Activated T-cell treated with anti-CD3 and anti-CD28 coated beads for 1 hour (primary cell): ENCODE measurements at places on chromosomes 1 and 21.

- no peak for DNase-seq
These were observed at the start of gene LORICRIN for GRCh38 chr1:153259387-153259786. Gene LORICRIN, plus strand, starts transcription at chr1:153259687. Its CDS starts 1,263 bp downstream, at chr1:153260950.

DNA sequence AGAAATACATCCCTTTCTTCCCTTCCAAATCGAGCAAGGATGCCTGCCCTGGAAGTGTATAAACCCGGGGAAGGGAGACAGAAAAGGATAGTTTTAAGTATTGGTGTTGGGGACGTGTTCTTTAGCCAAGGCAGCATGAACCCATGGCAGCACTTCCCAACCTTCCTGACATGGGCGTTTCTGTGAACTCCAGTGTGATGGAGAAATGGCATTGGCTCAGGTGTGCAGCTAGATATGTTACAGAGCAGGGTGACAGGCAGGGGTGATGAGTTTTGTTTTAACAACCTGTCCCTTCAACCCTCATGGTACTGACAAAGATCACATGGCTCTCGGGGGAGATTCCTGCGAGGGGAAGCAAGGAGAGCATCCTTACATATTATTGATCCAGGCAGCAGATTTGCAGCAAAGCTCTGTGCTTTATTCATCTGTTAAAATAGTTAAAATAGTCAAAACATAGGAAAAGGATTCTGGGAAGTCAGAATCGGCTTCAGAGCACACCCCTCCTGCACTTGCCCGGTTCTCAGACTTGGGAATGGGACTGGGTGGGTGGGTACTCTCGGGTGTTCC is 4.0 kb downstream of the MX1 start:
- DNase-seq = no peak

DNA sequence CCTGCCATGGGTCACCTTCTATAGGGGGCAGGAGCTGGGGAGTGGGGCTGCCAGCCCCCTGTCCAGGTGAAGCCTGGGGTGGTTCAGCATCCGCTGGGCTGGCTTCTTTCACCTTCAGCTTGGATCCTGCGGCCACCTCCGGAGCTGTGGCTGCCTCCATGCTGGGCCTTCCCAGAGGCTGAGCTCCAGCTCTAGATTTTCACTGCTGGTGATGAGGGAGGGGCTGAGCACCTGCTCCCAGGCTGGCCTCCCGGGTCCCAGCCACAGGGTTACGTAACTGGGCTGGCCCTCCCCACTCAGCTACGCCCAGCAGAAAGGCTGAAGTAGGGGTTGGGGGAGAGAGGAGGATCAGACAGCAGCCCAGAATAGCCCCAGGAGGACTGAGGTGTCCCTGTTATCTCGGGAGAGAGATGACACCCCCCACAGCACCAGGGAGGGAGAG is at the start of gene MYBPHL:
TSS of gene MYBPHL (minus strand) at position 180 of the 442 bp plus-strand sequence. CDS start at position 160, 20 bp downstream.
- DNase-seq = no peak

DNA sequence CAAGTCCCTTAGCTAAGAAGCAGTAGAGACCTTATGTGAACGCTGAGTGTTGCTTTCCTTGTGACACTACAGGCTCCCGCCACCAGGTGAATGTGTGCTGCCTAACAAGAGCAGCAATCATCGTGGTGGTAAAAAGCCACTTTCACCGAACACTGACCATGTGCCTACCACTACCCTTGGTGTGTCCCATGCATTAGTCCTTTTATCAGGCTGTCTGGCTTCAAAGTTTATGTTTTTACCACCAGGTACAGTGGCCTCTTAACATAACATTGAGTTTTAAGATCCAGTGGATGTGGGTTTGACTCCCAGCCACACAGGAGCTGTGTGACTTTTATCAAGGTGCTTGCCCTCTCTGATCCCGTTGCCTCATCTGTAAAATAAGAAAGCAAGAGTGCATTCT is 1.7 kb downstream of the C1QB start:
- no peak for DNase-seq

- no peak for DNase-seq
These were observed 94.4 kb downstream of the SLC35F3 start for GRCh38 chr1:233998891-233999290.

DNA sequence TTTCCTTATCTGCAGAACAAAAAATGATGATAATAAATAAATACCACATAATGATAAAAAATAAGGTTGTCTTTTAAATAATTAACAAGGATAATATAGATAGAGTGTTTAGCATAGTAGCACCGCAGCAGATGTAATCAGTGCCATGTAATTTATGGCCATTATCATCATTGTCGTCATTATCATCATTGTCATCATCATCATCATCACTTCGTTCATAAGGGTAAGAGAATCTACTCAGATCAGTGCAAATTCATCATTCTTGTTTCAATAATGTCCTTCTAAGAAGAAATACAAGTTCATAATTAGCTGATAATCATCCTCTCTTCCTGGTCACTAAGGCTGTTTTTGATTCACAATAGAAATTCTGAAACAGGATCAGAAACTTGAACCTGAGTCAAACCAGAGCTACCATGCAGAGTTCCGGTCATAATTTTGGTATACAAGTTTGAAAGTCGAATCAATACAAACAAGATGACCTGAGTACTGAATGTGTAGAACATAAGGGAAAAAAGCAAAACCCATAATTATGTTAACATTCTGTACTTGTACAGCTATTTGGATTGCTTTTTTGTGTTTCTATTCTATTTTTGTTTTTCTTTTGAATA is 172.0 kb downstream of the LRRC40 start:
- DNase-seq = no peak

DNA sequence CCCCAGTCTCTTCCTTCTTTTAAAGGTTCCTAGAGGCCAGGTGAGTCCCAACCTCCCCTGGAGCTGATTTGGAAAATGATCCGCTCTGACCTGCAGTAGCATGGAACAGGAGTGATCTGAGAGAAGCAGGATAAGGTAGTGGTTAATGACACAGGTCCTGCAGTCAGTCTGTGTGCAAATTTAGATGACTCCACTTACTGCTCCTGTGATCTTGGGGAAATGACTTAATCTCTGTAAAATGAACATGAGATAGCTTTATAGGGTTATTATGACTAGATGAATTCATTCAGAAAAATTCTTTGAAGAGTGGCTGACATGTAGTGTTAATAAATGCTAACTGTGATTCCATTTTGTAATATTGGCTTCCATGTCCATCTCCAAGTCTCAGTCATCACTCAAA is 374.9 kb upstream of the CAMK1G start:
- DNase-seq = no peak

DNA sequence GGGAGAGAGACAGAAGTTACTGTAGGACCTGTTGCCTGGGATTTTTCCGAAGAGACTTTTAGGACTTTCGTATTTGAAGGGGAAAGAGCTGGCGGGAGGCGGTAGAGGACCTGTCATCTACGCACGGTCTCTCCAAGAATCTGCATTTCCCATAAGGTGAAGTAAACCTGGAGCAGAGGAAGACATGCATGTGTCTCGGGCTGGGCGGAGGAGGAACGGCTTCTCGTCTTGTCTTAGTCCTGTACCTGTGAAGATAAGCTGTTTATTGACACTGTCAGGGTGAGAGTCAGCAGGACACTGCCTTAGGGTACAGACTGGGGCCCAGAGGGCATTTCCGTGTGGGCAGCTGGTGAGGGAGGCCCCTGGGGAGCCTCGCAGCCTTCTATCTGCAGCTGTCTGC is 123.4 kb upstream of the COL6A1 start:
- DNase-seq = no peak

GRCh38 chr1:68103011-68103545 is 52.7 kb upstream of the DIRAS3 start:
- no peak for DNase-seq

GRCh38 chr21:45993210-45994085 is 11.9 kb downstream of the COL6A1 start:
- DNase-seq = no peak

- DNase-seq = no peak
These were observed 263.4 kb downstream of the GRIK1 start for GRCh38 chr21:29676395-29676794.

DNA sequence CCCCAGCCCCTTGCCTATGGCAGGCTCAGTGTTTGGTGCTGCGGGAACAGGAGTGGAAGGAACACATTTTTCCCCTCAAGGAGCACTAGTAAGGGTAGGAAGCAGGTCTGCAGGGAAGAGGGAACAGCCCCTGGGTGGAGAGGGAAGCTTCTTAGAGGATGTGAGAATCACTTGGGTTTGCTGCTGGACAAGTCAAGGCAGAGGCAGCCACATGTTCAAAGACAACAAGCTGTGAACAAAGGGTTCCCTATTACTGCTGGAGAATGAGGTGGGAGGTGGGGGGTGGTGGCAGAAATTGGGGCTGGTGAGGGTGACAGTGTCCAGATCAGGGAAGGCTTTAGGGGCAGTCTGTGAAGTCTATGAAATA is 24.8 kb upstream of the CITED4 start:
- DNase-seq = no peak

DNA sequence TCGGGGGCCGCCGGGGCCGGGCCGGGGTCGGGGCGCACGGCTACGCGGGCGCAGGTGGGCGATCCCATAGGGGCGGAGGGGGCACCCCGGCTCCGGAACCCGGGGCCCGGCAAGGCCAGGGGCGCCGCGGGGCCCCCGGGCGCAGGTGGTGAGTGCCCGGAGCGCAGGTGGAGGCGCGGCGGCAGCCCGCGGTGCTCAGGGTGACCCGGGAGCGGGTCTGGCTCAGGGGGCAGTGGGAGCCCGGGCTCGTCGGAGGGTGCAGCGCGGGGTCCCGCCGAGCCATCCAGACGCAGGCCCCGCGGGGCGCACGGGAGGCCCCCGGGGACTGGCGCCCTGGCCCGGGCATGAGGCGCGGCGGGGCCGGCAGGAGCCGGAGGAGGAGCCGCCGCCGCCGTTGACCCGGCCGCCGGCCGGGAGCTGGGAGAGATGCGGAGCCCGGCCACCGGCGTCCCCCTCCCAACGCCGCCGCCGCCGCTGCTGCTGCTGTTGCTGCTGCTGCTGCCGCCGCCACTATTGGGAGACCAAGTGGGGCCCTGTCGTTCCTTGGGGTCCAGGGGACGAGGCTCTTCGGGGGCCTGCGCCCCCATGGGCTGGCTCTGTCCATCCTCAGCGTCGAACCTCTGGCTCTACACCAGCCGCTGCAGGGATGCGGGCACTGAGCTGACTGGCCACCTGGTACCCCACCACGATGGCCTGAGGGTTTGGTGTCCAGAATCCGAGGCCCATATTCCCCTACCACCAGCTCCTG is 489 bp downstream of the CELSR2 start:
- no peak for DNase-seq

GRCh38 chr21:33302796-33303195 is 22.0 kb upstream of the IFNAR1 start:
- DNase-seq = no peak

DNA sequence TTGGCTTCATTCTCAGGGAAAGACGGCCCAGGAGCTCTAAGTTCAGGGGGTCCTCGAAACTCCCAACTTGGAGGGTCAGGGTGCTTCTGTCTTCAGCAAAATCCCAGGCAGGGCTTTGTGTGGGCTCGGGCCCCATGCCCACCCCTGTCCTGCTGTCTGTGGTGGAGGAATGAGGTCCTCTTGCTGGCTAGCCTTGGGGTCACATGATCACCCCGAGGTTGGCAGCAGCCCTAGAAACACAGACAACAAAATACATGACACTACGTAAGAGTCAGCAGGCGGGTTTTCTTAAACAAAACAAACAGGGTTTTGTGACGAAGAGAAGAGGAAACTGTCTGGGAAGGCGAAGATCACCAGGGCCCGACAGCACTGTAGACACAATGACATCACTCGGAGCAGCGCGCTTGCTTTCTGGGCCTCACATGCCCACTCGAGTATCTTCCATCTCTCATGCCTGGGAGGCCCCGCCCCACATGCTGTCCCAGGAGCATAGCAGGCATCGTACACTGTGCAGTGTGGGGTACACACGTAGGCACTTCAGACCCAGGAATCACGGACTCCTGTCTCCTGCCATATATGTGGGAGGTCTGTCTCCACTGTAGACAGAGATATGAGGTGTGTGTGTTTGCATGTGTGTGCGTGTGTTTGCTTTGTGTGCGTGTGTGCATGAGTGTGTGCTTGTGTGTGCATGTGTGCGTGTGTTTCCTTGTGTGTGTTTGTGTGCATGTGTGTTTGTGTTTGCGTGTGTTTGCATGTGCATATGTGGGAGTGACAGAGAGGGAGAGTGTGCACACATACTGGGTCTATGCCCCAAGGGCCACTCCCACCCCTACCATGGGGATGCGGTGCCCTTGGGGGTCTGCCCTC is 94.7 kb downstream of the SIK1 start:
- no peak for DNase-seq

DNA sequence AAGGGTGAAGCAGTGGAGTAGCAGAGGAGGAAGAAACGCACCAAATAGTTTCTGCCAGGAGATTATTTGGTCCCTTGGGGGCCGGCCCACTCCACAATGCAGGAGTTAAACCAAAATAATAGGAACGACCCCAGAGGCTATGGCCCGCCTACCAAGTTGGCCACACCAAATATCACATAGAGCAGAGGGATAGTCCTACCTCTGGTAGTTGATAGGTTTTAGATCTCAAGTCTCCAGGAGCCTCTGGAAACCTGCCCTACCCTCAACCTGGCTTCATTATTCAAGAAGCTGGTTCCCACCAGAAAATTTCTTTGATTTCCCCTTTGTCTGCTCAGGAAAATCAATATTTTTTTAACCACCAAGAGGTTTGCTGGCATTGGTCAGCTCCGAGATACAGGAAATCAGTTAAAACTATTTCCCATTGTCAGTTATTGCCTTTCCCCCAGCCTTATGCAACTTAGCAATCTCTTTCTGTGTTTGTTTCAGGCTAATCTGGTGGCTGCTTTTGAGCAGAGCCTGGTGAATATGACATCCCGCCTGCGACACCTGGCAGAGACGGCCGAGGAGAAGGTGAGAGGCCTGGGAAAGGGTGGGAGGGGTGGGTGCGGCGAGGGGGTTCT is 35.5 kb upstream of the IPO9 start:
- DNase-seq = no peak

- no peak for DNase-seq
These were observed 629 bp downstream of the RPS27 start for GRCh38 chr1:153991151-153991630.

DNA sequence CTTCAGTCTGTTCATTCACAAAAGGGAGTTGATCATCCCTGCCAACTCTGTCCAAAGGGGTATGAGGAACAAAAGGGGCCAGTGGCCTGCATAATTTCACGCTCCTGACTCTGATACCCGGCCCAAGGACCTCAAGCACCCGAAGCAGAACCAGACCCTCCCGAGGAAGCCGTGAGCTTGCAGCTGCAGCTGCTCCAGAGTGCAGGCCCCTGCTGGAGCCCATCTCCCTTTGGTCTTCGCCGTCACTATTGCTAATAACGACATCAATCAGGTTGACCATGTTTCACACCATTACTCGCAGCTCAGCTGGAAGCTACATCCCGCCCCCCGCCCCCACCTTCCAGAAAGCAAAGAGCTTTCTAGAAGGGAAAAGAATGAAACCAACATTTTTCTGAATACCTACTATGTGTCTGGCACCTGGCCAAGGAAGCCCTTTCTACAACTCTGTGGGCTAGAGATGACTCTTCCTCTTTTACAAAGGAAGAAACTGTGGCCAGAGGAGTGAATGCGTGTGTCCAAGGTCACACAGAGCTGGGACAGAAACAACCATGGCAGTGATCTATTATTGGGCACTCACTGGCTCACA is 5.5 kb downstream of the NKAIN1 start:
- DNase-seq = no peak

- no peak for DNase-seq
These were observed 9.8 kb upstream of the CELSR2 start for GRCh38 chr1:109239409-109240068.
